Astrocyte of the cerebellum (primary cell): ENCODE measurements at places on chromosomes 5 and 9.

DNA sequence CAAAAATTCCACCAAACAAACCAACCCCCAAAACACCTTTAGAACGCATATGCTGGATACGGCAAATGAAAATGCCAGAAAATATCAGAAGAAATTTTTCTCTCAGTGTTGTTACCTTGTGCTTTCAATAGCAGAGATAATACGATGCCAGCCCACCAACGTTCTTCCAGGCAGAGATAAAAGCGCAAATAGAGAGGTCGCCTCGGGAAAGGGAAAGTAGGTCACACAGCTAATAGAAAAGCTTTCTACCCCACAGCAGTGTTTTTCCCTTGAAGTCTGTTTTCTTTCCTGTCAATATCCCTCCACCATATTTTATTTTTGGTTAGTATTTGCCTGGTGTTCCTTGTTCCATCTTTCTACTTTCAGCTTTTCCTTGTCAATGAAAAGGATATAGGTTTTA, 101.3 kb downstream of the CFAP90 start:
- no peak for DNase-seq

DNA sequence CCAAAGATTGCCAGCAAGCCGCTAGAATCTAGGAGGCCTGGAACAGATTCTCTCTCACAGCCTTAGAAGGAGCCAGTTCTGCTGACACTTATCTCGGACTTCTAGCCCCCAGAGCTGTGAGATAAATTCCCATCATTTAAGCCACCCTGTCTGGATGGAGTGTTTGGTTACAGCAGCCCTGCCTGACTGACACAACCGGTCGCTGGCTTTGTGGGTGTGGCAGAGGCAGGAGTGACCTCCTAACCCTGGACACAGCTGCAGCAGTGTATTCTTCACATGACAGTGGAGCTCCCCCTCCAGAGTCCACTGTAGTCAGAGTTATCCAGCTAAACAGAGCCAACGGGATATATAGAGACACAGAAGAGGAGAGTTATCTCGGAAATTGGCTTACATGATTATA, 21.2 kb upstream of the IL17B start:
- no peak for DNase-seq

- DNase-seq, result no peak
These were observed 363.9 kb upstream of the SEMA6A start for GRCh38 chr5:116938488-116938887.

GRCh38 chr9:95157481-95158151, 159.9 kb downstream of the FANCC start:
- DNase-seq, result peak; percentile 88

GRCh38 chr9:93543117-93543516, 33.3 kb upstream of the PHF2 start:
- no peak for DNase-seq

DNA sequence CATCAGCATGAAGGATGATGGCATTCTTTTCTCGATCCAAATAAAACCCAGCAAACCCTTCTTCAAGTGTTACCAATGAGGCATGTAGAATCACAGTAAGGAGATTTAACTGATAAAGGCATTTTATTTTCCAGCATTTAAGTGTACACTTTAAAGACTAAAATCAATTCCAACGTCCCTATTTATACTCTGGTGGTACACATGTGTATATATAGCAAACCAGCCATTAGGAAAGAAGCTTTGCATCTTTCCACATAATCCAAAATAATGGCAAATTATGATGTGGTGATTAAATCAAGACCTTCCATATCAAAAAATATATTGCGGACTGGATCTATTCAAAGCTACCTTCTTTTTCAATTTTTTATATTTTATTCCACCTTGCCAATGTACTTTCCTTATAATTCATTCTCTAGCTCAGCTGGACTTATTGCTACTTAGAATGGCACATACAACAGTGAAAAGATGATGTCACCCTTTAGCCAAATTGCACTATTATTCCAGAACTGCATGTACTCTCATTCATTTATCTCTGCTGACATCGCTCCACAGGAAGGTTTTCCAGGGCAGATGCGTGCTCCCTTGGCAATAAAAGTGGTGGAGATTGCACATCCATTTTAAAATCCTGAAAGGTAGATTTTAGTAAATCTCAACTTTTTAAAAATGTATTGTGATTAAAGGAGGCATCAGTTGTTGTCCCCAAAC, 63.3 kb upstream of the SLC30A5 start:
- no peak for DNase-seq
